NCI-H1930 (cell line): ENCODE measurements at places on chromosomes 16 and 17.

DNA sequence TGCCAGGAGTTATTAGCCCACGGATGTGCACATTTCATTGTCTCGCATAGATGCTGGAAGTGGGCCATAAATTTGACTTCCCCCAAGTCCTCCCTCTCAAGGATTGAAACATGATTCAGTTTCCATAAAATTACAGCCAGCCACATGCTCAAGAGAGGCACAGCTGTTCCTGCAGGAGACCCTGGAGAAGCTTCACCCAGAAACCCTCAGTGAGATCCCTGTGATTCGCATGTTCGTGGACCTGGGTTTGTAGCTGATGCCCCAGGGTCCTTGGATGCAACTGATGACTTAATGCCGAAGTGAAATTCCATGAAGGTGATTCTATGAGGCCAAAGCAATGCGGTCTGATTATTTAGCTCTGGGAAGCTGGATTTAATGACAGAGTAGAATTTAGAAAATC lies 24.7 kb upstream of the AQP8 start:
- DNase-seq, result no peak

GRCh38 chr17:16121915-16122314 lies 93.4 kb downstream of the NCOR1 start:
- no peak for DNase-seq

GRCh38 chr17:8375738-8376259 lies 705 bp downstream of the KRABD2 start:
- no peak for DNase-seq

- DNase-seq, result no peak
Observed at GRCh38 chr16:85045077-85045476, 17.5 kb downstream of the KIAA0513 start.

- no peak for DNase-seq
Observed at GRCh38 chr16:50238868-50239301, 27.5 kb upstream of the ADCY7 start.

GRCh38 chr17:82296511-82297279 lies 20.7 kb downstream of the CD7 start:
- no peak for DNase-seq

DNA sequence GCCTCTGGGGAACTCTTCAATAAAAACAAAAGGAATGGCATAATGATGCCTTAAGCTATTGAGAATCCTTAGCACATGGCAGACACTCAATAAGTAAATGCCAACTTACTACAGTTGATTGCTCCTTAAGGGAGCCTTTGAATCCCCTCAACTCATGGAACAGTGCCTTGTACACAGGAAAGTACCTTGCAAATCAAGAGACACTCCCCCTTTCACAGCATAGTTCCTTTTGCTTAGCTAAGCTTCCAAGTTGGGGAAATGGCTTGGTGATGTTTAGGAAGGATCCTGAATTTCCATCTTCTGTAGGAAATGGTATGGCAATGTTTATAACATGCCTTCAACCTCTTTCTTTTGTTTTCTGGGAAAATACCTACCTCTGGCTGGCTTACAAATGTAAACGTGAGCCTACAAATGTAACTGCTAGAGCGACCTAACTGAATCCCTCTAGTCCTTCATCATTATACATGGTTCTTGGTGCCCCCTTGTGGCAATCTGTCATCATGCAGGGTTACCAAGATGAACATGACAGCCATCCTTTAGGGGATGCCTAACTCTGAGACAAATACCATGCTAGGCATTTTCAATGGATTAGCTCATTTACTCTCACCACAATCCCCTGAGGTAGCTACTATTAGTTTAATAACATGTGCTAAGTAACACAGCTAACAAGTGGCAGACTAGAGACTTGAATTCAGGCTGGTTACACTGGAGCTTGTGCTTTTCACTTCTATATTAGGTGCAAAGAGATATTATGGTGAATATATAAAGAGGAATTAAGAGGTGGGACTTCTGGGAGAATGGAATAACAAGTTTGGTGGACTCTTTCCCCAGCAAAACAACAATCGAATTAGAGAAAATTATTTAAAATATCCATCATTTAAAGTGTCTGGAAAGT lies 65.0 kb downstream of the MMD start:
- DNase-seq, result peak; percentile 56

GRCh38 chr17:76995387-76996105 lies 127.3 kb downstream of the MGAT5B start:
- peak; percentile 28 for DNase-seq

- DNase-seq, result no peak
Observed at GRCh38 chr17:77640252-77640651, 318.3 kb upstream of the TNRC6C start.

DNA sequence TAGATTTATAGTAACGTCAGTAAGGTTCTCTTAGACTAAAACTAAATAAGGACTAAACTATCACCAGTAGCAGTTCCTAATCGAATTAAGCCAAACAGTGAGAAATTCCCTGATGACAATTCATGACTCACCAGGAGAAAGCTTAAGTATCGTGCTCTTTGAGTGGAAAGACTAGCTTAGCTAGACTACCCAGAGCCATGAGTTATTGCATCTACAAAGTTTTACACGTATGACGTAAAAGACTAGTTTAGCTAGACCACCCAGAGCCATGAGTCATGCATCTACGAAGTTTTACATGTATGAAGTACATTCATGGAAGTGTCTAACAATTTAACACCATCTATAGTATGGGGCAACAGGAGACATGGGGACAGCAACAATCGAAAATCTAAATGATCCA lies 36.6 kb downstream of the UBE2G1 start:
- no peak for DNase-seq

GRCh38 chr16:86508947-86509758 lies 1.2 kb upstream of the FOXF1 start:
- no peak for DNase-seq

- no peak for DNase-seq
Observed at GRCh38 chr17:19237389-19238166, 412 bp downstream of the EPN2 start.

DNA sequence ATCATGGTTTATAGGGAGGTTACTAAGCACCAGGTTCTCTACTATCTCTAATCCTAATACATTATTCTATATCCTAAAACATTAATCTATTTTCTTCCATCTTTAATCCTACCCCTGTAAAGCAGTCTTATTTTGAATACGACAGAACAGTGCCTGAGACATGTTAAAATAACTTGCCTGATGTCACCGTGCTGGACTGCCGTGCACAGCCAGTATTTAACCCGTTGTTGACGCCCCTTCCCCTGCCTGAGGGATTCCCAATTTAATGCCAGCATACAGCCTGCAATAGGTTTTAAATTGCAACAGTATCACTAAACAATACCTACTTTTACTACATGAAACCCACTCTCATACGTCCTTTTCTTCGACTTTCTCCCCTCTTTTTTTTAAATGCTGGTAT lies 133.3 kb downstream of the PARN start:
- DNase-seq, result no peak

DNA sequence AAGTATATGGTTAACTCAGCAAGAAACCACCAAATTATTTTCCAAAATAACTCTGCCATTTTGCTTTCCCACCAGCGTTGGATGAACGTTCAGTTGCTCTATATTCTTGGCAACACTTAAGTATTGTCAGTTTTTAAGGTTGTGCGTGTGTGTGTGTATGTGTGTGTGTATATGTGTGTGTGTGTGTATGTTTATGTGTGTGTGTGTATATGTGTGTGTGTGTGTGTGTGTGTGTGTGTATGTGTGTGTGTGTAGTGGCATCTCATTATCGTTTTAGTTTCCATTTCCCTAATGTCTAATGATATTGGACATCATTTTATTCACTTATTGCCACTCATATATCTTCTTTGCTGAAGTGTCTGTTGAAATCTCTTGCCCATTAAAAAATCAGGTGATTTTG lies 11.2 kb upstream of the SMTNL2 start:
- no peak for DNase-seq

GRCh38 chr16:72976438-72977064 lies 71.4 kb downstream of the ZFHX3 start:
- no peak for DNase-seq

DNA sequence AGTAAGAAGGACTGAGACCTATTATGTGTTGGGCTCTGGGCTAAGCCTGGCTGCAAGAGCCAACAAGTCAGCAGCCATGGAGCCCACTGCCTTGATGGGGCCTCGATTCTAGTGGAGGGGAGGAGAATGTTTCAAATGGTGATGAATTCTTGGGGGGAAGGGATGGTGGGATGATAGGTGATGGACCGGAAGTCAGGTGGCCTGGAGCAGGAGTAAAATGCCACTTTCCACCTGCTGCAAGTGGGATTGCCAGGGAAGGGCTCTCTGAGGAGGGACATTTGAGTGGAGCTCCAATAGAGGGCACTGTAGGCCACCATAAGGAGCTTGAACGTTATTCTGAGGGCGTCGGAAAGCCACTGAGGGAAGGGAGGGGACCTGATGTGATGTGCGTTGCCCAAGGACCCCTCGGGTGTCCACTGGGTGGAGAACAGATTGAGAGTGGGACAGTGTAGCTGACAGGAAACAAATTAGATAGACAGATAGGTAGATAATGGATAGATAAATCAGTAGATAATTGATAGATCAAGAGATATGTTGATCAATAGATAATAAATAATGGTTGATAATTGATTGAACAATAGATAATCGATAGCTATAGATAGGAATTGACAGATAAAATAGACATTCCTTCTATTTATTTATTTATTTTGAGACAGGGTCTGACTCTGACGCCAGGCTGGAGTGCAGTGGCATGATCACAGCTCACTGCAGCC lies 18.2 kb upstream of the NXPH3 start:
- peak; percentile 29 for DNase-seq

DNA sequence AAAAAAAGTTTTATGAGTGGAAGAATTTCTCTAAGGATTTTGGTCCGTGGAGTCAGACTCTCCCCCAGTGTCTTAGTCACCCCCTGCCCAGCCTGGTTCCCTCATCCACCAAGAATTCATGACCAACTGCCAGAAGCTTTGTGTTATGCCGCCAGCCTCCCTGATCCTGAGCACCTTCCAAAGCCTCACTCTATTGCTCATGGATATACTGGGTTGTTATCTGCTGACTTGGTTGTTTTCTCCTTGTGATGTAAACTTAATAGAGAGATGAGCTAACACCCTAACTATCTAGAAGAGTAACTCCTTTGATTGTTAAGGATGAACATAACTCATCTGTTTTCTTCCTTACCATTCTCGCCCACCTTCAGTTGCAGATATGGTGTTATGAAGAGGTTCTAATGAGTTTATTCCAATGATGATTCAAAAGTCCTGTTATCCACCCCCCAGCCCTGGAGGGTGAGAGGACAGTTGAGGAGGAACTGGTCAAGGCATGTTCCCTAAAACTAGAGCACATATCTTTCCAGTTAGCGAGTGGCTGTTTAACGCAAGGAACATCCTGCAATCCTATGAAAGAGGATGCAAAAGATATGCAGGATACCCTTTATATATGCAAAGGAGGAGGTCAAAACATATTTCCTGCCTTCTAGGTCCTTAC lies 1.5 kb upstream of the PSMD3 start:
- DNase-seq, result no peak

- no peak for DNase-seq
Observed at GRCh38 chr16:80654094-80654862, 113.5 kb downstream of the DYNLRB2 start.

GRCh38 chr17:10777131-10777807 lies 26.6 kb downstream of the TMEM238L start:
- no peak for DNase-seq

DNA sequence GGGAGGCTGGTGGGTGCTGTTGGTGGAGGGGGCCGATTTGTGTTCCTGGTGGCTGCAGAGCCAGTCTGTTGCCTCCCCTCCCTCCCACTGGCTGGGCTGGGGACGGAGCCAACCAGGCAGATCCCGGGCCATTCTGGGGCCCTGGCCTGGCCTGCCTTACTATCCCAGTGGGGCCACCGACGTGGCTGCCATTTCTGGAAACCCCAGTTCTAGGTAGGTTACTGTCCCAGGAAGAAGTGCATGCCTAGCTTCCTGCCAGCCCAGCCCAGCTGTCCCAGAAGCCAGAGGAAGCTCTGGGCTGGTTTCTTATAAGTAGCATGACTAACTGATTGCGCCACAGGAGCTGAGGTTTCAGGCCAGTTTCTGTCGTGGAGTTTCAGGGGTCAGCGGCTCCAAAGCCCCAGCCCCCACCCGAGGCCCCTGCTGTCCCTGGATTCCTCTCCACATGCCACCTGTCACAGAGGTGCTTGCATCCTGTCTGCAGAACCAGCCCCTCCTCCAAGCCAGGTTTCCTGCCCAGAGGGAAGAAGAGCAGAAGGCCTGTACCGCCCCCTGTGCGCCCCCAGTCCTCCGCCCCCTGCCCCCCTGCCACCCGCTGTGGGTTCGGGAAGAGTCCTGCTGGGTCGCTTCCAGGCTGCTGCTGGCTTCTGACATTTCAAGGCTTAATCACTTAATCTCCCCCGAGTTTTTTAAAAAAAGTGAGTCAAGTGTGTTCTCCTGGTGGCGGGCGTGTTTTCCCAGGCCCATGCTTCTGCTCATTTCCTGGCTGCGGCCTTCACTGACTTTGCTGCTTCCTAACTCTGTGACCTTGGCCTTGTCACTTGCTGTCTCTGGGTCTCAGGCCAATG lies 13.2 kb downstream of the IL4R start:
- DNase-seq, result no peak

DNA sequence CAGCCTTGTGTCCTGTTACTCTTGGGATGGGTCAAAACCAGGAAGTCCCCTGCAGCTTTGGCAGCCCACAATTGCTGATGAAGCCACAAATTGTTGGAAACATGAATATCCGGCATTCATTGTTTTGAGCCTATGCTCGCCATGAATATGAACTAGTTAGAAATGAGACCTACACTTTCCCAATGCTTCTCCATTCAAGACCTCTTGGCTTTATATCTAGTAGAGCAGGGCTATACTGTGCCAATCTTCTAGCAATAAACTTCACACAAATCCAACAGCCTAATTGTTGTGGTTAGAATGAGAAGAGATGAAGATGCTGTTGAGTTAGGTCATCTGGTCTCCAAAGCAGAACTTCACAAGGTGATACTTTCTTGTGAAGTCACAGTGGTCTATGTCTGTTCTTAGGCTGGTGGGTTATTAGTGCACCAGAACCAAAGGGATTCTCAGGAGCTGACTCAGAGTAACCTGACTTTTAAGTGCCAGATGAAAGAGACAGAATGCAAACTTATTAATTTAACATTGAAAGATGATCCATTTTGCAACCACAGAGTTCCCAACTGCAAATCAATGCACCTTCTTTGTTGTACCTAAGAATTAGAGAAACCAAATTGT lies 13.7 kb upstream of the KRT23 start:
- DNase-seq, result no peak

DNA sequence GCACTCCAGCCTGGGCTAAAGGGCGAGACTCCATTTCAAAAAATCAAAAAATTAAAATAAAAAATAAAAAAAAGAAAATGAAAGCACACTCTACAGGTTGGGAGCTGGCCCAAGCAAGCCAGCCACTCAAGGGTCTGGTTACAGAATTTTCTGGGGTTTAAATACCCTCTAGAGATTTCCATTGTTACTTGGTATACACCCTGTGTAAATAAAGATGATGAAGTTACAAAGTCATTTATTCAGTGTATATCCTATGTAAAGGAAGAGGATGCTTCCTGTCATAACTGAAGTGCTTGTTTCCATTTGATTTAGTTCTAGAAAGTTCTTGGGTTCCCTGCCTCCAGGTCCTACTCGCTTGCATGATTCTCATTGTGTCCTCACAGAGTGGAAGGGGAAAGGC lies 79.9 kb upstream of the C17orf78 start:
- no peak for DNase-seq

- DNase-seq, result no peak
Observed at GRCh38 chr17:80303824-80304223, 43.2 kb downstream of the RNF213 start.

- DNase-seq, result peak; percentile 75
Observed at GRCh38 chr16:67666559-67667452, at the start of the genes C16orf86 and ENKD1. Gene C16orf86 (plus strand): TSS chr16:67666814. CDS start chr16:67666971, 157 bp downstream. Gene ENKD1 (minus strand): TSS chr16:67666750. CDS start chr16:67666442, 308 bp downstream.
